ENCODE measurements at places on chromosomes 11 and 22.

GRCh38 chr11:121886005-121886734 is 229.8 kb downstream of the BLID start:
- no peak for DNase-seq

DNA sequence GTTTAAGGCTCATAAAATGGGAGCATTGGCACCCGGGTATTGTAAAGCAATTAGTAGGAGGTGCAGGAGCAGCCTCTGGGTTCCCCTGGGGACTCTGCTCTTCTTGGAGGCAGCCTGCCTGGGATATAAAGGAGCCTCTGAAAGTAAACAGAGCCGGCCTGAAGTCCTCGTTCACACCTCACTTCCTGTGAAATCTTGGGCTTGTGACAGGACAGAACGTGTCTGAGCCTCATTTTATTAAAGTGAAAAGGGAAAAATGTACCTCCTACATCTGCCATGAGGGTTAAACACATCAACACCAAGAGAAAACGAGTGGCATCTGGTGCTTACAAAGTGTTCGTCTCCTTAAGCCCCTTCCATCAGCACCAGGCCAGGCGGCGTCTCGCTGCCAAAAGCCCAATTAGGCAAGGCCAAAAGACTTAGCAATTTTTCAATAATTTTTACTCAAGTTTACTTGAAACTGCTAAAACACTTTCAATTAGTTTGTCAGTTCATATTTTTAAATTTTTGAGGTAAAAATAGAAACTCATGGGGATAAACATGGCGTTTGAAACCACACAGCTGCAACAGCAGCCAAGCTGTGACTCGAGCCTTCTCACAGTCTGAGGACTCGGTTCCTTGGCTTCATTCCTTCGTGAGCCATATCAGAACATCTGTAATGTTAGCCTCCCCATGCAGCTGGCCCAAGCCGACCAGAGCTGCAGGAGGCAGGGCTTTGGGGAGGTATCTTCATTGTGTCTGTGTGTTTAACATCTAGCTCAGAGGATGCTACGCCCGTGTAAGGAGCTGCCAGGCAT is 33.6 kb downstream of the MAP6 start:
- peak; percentile 49 for DNase-seq

- DNase-seq: no peak
These were observed 22.9 kb upstream of the JAM3 start for GRCh38 chr11:134045799-134046635.

- no peak for DNase-seq
These were observed 45.8 kb upstream of the TH start for GRCh38 chr11:2217211-2218030.

DNA sequence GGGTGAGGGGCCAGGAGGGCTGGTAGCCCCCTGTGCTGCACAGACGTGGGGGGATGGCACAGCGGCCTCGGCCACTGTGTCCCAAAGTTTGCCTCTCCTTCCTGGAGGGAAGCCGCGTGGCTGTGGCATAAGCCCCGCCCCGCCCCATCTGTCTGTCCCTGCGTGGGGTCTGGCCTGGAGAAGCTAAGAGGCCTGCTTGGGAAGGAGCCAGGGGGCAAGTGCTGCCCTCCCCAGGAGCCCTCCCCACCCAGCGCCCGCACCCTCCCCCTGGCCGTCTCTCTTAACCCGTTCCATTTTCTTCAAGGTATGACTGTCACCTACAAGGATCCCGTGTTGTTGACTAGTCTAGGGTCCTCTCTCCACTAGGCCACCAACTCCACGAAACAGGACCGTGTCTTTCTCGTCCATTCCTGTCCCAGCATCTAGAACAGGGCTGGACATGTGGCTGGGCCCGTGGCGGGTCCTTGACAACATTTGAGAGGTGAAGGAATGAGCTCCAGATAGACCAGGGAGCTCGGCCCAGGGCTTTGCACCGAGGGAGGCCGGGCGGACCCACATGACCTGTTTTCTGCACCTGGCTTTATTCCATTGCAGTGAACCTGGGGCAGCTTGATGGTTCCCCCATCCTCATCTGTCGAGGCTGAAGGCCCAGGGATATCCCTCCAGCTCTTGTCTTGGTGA is 428.0 kb downstream of the TBC1D22A start:
- DNase-seq: no peak

DNA sequence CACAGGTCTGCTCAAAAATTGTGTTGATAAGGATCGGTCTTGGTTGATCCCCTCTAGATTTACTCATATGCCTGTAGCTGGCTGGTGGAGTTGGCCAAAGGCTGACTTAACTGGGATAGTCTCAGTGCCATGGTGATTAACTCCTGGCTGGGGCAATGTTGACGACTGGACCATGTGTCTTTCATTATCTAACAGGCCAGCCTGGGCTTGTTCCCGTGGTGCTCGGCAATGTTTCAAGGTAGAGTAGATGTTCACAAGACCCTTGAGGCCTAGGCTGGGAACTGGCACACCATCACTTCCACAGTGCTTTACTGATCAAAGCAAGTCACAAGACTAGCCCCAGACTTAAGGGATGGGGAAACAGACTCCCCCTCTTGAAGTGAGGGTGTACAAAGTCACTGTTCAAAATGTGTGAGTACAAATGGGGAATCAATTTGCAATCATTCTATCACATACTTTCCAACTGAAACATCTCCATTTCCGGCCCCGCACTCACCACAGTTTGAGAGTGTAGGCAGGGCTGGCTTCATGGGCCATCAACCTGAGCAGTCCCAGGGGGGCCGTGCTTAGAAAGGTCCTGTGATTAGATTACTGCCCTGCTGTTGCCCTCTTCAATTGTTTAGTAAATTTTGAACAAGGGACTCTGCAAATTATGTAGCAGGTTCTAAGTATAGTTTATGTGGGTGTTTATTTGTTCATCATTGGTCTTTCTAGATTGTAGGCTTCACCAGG is 240.8 kb downstream of the NELL1 start:
- DNase-seq: no peak

DNA sequence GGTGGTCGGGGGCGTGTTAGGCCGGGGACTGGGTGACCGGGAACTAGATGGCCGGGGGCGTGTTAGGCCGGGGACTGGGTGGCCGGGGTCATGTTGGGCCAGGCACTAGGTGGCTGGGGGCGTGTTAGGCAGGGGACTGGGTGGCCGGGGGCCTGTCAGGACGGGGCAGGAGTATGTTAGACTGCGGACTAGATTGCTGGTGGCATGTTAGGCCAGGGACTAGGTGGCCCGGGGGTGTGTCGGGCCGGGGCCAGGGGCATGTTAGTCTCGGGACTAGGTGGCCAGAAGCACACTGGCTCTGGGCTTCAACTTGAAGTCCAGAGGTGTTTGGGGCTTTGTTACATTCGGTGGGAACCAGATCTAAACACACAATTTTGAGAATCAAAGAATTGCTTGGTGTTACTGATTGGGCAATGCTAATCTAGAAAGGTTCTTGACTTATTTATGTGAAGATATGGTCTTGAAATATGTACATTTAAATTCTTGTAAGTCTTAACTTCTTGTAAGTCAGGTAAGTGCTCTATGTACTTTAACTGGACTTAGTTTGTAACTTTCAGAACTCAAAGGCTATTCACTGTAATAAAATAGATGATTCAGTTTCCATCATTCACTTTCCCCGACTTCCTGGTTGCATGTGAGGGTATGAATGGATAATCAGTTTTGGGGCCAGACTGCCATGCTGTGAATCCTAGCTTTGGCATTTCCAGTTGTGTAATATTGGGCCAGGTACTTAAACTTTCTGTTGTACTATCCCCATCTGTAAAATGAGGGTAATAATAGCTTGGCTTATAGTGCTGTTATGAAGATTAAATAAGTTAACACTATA is 1.1 kb downstream of the EXT2 start:
- no peak for DNase-seq

DNA sequence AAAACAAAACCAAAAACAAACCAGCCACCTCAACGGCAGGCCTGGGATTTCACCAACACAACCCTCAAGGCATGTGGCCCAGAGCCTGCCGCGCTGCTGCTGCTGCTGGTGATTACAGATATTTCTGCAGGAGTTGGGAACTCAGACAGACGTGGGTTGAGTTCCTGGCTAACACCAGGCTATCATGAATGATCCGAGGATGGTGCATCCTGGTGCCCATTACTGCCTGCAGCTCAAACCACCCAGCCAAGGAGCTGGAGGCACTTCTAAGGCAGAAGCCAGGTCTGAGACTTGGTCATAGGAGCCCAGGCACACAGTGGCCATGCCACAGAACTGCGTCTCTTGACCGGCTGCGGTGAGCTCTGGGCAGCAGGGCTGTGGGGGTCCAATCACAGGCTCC is 151.8 kb downstream of the MPPED1 start:
- DNase-seq: no peak

GRCh38 chr11:116774661-116775060 is 1.9 kb upstream of the BUD13 start:
- no peak for DNase-seq

GRCh38 chr11:113847111-113847510 is 28.3 kb downstream of the USP28 start:
- DNase-seq: no peak

- DNase-seq: no peak
These were observed 56.3 kb upstream of the ZBTB44 start for GRCh38 chr11:130370845-130371590.

GRCh38 chr22:30867746-30868662 is 100.6 kb downstream of the MORC2 start:
- no peak for DNase-seq

DNA sequence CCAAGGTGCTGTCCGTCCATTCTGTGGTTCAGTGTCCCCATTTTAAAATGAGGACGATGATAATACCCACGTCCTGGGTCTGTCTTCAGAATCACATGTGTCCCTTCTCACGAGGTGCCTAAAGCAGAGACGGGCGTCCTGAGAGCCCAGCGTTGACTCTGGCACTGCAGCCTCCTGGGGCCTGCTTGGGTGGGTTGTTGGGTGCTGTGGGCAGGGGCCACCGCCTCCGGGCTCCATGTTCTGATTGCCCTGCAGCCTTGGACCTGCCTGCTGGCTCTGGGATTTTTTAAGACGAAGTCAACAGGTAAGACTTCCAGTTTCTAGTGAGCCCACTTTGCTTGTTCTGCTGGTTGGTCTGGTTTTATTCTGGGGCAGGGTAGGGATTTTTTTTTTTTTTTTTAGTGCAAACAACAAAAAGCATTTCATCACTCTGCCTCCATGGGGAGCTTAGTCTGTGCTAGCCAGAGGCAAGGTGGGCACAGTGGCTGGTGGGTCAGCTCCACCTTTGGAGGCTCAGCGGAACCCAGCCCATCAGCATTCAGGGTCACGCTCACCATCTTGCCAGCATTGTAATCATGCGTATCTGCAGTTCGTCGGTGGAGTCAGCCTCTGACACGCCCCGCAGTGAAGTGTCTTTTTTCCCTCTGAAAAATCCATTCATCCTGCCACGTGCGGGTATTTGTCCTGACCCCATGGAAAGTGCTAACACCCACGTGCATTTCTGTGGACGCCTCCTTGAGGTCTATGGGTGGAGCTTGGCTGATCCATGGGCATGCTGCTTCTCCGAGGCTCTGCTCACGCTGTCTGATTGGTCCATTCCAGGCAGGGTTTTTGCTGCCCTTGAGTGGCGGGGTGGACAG is 28.3 kb downstream of the NADSYN1 start:
- DNase-seq: no peak

DNA sequence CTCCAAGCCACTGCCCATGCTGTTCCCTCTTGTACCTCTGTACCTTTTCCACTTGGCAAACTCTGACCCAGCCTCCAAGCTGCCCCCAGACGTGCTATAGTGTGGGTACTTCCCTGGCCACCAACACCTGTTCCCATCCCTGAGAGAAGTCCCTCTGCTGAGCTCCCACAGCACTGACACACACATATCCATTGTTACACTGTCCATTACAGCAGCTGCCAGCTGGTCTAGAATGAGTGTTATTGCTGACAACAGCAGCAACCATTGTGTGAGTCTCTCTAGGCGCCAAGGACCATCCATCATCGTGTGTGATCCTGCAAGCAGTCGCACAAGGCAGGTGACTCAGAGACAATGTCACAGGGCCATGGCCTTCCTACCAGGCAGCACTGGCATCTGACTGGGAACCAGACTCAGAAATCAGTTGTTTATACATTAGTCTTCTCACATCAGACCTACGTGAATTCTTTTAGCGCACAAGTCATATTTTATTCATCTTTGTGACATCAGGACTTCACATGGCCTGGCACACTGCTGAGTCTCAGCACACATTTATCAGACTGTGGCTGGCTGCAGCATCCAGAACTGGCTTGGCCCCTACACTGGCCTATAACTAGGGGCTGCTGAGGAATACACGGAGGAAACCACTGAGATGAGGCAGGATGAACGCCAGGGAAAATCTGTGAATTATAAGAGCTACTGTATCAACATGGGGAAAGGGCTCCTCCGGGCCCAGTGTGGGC is 56.4 kb downstream of the SGSM3 start:
- no peak for DNase-seq

- DNase-seq: no peak
These were observed 22.7 kb downstream of the TCIRG1 start for GRCh38 chr11:68061508-68061907.

DNA sequence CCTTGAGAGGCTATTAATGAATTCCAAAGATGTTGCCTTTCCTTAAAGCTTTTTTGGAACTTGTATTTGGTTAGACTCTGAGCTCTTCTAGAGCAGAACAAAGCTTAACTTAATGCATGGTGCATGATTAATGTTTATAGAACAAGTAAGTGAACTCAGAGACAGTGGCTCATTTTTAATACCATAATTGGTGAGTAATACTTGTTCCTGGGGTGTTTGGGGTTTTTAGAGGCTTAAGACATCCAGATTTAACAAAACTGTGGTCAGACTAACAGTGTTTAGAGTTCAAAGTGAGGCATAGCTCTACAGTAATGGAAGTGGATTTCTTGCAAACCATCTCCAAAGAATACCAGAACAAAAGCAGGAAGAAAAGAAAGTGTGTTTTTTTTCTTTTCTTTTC is 73.7 kb upstream of the CTSC start:
- peak; percentile 91 for DNase-seq

DNA sequence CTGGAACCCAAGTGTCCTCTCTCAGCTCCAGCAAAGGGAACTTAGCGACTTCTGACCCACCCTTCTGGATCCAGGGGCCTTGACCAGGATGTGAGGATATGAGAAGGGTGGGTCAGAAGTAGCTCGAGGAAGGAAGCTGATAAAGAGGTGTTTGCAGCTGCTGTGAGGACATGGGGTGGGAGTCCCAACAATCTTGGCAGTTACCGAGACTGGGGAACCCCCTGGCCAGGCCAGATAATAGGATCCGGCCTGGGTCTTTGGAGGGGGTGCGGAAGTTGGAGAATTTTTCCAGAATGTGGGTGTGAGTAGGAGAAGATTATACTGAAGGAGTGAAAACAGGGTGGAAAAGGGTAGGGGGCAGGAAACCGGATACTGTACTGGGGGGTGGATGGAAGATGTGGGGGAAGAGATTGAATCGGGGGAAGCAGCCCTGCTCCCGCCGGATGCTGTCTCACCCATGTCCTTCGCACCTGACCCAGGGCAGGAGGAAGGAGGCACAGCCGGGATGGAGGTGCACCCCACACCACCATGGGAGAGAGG is 2.8 kb upstream of the MCAM start:
- DNase-seq: no peak

All from fibroblast of skin of scalp (primary cell).